ENCODE measurements at places on chromosomes 7 and 10.

DNA sequence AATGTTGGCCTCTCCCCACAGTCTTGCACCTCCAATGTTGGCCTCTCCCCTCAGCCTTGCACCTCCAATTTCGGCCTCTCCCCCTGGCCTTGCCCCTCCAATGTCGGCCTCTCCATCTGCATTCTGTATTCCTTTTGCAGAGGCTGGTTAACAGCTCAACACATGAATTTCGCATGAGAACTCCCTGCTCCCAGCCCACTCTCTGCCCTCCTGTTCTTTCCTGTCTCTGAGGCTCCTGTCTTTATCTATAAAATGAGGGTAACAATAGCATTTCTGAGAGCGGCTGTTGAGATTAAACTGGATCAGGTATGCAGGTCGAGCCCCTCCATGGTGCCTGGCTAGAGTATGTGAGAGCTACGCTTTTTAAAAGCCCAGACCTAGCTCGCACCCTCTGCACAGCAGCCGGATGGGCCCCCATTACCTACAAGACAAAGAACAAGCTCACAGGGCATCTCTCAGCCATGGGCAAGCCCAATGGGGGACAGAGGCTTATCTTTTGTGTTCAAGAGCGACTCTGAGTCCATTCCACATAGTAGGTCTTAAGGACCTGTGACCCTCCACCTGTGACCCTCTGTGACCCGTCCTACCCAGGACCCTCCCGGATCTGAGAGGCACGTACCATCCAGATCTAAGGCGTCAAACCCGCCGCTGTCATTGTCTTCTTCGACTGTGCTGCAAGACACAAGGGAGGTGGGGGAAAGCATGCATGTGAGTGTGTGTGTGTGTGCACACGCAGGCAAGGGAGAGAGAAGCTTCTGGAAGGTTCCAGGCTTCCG is 82.2 kb upstream of the GNA12 start:
- ATAC-seq, result no peak

- no peak for ATAC-seq
Measured at GRCh38 chr10:99487125-99487807, 45.5 kb upstream of the NKX2-3 start.

DNA sequence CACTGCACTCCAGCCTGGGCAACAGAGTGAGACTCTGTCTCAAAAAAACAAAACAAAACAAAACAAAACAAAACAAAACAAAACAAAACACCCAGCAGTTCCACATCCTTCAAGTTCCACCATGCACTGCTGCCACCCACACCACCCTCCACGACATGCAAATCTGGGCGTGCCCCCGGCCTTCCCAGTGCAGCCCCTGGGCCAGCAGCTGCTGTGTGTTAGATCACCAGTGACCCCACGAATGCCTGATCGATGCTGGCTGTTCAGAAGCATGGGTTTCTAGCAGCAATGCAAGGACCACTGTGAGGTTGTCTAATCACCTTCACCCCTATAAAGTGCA is 36.3 kb downstream of the ELFN1 start:
- ATAC-seq, result no peak

DNA sequence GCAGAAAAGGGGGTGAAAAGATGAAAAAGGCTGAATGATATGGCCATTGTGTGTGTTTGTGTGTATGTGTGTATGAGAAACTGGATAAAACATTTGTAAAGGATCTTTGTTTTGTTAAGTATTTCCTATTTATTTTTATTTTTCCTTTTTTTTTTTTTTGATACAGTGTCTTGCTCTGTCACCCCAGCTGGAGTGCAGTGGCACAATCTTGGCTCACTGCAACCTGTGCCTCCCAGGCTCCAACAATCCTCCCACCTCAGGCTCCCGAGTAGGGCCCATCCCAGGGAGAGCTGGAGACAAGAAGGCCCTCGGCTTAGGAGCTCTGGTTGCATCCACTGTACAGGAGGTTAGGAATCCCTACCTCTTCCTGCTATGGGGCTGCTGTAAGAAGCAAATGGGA is 6.9 kb upstream of the CALML5 start:
- ATAC-seq, result no peak

- ATAC-seq, result no peak
Measured at GRCh38 chr10:113644185-113645120, 19.4 kb downstream of the NRAP start.

GRCh38 chr7:135710417-135711138 is 17.4 kb downstream of the SLC13A4 start:
- ATAC-seq, result peak; percentile 48
